ENCODE measurements at places on chromosomes 11 and 22.
A peak's percentile ranks its signal among the peaks of the same experiment; 100 is the strongest.

- no peak for DNase-seq
Measured at GRCh38 chr22:46119729-46120419, 30.5 kb upstream of the PPARA start.

- DNase-seq = no peak
Measured at GRCh38 chr11:33655842-33656600, 44.6 kb downstream of the C11orf91 start.

DNA sequence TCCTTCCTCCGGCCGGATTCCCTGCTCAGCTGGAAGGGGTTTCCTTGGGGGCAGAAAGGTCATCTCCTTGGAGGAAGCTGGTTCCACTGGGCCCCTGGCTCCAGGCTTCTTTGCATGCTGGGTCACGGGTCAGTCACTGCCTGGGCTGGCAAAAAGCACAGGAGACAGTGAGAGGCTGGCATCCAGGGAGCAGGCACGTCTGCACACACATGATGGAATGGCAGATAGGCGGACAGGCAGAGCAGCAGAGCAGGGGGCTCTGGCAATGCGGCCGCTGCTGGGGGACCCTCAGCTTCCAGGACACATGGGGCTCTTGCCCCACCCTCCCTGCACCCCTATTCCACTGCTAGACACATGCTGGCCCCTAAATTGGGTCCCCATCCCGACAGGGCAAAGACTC is 40.4 kb downstream of the C11orf58 start:
- DNase-seq = no peak

DNA sequence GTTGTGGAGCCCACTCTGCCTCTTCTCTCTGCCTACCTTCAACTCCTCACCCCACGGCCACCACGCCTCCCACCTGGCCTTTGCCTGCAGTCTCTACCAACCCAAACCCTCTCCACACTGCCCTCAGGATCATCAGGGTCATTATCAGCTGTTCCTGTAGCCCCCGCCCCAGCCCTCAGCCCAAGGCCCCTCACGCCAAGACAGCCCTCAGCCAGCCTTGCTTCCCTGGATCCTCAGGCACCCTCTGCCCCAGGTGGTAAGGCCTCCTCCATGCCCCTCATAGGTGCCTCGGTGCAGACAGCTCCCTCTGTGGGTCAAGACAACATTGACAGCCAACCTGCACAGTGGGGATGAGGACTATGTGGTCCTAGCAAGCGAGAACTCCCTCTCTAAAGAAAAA is 1.7 kb downstream of the SBF1 start:
- DNase-seq = peak; percentile 31

DNA sequence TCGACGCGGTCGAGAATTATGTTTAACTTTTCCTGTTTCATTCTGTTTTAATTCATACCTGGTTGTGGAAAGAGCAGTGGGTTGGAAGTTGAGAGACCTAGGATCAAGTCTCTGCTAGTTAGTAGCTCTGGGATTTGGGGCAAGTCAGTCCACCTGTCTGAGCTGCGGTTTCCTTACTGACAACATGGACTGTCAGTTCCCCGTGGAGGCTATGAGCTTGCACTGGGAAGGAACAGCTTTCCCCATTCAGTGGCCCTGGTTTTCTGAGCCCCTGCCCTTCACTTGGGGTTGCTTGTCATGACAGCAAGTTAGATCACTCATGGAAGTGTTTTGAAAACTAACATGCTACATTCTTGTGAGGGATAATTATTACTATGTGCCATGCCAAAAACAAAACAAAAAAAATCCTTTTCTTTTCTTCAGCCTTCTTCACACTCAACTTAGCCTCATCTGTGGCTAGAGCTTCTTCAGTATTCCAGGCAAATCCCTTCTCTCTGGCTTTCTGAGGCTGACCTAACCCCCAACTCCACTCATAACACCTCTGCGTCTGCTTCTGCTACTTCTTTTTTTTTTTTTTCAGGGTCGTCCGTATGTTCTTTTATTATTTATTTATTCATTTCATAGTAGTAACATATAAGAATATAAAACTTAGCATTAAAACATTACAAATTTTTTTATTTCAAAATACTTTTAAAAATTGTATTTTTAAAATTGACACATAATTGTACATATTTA is 43.0 kb upstream of the ZBED5 start:
- DNase-seq = no peak

DNA sequence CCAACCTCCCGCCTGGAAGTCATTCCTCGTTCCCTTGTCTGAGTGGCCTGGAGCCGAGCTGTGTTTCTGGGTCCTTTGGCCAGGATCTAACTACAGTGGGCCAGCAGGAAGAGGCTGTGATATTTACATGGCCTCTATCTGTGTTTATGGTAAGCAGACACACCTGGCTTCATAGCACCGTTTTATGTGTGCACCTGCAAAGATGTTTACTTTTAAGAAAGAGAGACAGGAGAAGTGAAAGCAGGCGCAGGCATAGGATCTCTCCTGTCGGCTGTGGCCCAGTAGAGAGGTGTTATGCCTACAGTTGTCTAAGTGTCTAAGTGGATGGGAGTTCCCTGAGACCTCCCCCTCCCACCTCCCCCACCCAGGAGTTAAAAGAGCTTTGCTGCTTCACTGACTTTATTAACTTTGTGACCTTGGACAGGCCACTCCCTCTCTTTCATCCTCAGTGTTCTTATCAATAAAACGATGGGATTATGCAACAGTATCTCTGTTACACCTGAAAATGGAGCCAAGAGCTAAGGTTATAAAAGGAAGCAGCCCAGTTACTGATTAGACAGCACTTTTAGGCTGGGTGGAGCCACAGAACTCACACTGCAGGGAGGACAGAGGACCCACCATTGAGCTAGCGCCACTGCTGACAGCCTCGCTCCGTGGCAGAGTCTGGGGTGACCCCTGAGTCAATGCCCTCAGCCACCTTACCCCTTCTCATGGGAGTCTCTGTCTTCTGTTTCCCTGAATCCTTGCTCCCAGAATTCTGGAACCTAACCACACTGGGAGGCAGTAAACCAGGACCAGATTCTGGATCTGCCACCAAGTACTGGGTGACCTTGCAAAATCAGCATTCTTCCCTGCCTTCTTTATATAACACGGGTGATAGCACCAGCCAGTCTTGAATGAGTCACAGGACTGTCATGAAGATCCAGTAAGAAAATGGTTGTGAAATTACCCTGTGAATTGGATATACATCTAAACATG is 22.0 kb downstream of the ST14 start:
- DNase-seq = no peak

GRCh38 chr11:113697756-113698407 is 8.2 kb downstream of the TMPRSS5 start:
- no peak for DNase-seq

GRCh38 chr11:118892964-118893363 is 9.3 kb downstream of the CXCR5 start:
- DNase-seq = no peak

GRCh38 chr22:30591191-30591587 is 521 bp downstream of the PES1 start:
- DNase-seq = no peak

DNA sequence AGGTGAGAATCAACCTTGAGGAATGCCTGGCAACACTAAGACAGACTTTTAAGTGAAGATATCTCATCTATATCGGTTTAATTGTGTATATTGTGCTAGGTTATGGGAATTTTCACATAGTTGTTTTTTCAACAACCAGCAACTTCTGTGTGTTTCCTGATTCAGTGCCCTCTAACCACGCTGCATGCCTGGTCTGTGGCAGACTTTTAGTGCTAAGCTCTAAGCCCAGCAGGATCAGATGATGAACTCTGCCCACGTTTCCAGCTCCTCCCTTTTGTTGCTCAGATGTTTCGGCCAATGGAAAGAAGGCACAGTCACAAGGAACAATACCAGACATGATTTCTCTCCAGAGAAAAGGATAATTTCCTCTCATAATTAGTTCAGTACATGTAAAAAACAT is 1.4 kb upstream of the VWA5A start:
- DNase-seq = no peak

- DNase-seq = no peak
Measured at GRCh38 chr11:109512680-109513079, 90.7 kb downstream of the C11orf87 start.

- DNase-seq = no peak
Measured at GRCh38 chr11:877565-877964, 33.0 kb downstream of the CHID1 start.

DNA sequence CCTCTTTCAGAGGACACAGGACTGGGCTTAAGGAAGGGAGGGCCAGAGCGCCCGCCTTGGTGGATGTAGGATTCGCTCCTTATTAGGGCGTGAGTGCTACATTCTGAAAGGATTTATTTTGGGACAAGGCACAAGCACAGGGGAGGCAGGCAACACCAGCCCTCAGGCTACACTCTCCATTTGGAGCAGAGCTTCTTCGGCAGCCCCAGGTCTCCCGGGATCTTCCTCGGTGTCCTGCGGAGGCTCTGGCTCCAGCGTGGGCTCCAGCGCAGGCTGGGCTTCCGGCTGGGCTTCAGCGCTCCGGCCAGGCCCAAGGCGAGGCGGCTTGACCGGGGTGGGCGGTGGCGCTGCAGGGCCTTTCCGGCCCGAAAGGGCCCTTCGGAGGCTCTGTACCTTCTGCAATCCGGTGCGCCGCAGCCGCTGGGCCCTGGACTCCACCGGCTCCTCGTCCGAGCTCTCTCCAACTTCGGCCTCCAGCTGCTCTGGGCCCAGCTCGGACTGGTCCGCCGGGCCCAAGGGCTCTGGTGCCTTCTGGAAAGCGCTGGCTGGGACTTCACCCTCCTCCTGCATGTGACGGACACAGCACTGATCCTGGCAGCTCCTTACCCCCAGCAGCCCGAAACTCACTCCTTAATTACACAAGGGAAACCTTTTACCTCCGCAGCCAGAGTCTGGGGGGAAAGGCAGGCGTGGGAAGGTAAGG is 1.1 kb downstream of the CAVIN3 start:
- no peak for DNase-seq

DNA sequence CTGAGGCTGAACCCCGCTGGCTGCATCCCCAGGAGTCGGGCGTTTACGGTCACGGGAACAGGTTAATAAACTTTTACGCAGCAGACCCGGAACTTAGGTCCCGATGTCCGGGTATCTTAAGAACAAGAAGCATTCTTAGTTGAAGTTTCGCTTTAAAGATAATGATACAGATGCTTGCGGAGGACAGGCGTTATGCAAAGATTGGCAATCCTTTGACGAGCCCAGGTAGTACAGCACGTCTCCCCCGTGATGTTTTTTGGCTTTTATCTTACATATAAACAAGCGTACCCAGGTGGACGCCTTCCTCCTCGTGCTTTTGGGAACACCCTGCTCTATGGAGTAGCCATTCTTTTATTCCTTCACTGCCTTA is 871 bp upstream of the TOLLIP start:
- no peak for DNase-seq

- no peak for DNase-seq
Measured at GRCh38 chr11:78340530-78340929, 77.1 kb downstream of the GAB2 start.

DNA sequence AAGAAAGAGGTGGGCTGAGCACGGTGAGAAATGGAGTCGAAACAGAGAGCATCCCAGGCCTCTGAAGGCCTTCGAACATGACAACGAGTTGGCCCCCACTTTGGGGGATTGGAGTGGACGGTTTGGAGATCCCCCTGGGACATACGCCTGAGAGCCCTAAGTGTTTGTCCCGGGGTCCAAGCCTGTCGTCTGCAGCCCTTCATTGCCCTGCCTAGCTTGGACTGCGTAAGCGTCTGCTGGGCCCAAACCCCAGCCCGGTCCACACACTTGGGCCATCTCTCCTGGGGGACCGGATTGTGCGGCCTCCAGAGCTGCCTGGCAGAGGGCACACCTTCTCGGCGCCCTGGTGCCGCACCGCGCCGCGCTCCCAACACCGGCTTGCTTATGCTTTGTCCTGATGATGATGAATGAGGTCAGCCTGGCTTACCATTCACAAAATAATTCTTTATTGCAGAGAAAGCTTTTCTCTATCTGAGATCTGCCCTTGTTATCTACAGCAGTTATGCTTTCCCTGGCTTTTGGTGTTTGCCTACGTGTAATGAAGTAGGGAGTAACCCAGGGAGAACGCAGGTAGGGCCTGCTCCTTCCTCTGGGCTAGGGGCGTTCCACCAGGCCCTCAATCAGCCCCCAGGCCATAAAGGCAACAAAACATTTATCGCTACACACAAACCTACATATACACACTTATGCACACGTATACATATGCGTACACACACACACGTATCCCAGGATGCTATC is 85.9 kb upstream of the PPARA start:
- DNase-seq = no peak

DNA sequence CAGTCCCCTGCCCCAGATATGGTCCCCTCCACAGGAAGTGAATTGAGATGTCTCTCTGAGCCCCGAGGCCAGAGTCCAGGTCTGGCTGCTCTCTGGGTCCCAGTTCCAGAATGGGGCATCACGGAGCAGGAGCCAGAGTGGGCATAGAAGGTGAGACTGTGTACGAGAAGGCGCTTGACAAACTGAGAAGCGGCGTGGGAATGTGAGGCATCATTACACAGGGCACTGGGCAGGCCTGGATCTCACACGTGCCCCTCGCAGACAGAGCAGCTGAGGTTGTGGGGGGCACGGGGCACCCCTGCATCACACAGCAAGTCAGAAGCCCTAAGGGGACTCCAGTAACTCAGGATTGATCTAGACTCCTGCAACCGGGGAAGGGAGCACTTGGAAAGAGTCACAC is 9.2 kb downstream of the STARD10 start:
- DNase-seq = no peak

DNA sequence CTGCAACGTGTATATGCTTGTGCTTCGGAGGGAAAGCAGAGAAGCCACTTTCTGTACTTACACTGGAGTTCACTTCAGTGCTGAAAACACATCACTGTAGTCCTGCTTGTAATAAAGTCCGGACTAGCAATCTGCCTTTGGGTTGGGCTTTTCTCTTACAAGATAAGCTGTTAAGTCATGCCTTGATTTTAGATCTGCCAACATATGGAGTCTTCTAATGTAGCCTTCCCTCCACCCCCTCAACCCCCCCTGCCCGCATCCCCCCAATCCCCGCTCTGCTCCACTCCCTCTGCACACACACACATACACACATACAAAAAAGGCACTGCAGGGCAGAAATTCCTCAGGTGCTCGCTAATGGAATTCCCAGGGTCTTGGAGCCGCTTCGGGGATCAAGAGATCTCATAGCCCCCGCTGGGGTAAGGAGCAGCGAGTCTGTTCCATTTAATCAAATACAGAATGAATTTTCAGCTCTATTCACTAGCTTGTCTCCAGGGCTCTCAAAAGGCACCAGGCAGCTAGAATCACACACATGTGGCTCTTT is 3.4 kb downstream of the CDON start:
- no peak for DNase-seq

DNA sequence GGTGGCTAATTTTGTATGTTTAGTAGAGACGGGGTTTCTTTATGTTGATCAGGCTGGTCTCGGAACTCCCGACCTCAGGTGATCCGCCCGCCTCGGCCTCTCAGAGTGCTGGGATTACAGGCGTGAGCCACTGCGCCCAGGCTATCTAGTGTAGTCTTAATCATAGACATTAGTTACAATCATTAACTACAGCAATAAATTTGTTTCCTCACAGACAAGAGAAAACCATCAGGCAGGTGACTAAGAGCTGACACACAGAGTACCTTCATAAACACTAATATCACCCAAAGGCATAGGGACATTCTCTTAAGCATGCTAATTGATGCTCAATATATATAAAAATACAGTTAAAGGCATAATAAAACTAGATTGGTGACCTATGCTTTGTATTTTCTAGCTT is 19.4 kb downstream of the SDHD start:
- no peak for DNase-seq

- peak; percentile 14 for DNase-seq
Measured at GRCh38 chr11:130001461-130002351, 929 bp downstream of the PRDM10 start.

All from activated T-cell treated with anti-CD3 and anti-CD28 coated beads for 1 hour (primary cell).